Stimulated activated CD4-positive, alpha-beta T cell treated with anti-CD3 and anti-CD28 coated beads, Interleukin-1b, Interleukin-23, amount 100 ng/mL, for 1 hour (primary cell): ENCODE measurements at places on chromosomes 3 and 15.

DNA sequence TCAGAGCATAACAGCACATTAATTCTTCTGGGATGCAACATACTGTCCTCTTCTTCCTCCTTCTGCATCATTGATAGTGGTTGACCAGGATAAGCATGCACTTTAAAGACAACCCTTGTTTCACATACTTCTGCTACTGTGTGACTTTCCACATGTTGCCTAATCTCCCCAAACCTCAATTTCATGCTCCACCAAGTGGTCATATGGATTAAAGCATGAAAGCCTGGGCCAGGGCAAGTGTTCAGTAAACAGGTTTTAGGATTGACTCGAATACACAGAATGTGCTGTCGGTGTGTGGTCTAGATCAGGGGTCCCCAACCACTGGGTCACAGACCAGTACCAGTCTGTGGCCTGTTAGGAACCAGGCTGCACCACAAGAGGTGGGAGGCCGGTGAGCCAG lies 22.5 kb upstream of the BFSP2 start:
- no peak for DNase-seq

DNA sequence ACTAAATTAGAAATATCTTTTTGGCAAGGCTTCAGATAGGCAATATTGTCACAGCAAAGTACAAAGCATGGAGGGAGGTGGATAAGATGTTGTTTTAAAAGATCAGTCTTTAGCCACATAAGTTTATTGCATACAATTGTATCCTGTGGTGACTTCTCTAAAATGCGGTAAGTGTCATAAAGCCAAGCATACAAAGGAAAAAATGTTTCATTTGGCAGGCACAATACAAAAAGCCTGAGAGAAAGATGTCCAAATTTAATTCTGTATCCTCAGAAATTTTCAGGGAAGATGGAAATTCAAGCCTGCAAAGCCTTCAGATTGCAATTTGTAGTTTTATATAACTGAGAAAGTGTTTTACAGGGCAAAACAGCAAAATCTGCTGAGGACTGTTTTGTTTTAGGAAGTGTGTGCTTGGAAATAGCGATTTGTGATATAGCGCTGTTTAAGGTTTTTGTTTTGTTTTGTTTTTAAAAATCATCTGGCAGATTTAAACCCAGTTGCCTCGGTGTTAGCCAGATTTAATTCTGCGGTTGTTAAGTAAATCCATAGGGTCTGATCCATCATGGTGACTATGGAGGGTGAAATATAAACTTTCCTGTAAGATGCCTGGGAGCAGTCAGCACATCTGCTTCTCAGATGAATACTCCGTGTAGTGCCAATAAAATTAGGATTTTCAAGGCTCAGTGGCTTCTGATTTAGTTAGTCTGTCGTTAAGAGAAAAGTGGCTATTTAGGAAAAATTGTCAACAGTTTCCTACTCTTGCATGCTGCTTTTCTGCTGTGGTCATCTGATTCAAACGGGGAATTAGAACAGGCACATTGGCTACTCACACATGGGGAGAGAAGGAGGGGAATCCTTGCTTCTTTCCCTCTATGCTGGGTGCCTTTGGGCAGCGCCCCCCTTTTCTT lies 8.0 kb downstream of the KAT2B start:
- no peak for DNase-seq

- DNase-seq = no peak
Measured at GRCh38 chr3:46021516-46021915, 5.8 kb downstream of the XCR1 start.

GRCh38 chr15:82858932-82859331 lies 49.5 kb downstream of the WHAMM start:
- DNase-seq = no peak

GRCh38 chr3:195596765-195597171 lies 13.0 kb upstream of the APOD start:
- DNase-seq = no peak

DNA sequence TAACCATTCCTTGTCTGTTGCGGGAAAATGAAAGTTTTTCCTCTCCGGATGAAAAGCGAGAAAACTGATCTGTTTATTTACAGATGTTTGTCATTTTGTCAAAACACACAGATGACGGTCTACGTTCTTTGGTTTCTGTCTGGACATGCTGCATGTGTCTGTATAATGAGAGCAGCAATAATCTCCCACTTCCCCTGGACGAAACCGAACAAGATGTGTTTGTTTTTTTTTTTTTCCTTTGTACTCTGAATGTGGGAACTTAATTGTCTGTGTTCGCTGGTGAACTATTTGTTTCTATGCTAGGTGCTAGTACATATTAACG lies 33.6 kb downstream of the PTPRG start:
- DNase-seq = no peak

DNA sequence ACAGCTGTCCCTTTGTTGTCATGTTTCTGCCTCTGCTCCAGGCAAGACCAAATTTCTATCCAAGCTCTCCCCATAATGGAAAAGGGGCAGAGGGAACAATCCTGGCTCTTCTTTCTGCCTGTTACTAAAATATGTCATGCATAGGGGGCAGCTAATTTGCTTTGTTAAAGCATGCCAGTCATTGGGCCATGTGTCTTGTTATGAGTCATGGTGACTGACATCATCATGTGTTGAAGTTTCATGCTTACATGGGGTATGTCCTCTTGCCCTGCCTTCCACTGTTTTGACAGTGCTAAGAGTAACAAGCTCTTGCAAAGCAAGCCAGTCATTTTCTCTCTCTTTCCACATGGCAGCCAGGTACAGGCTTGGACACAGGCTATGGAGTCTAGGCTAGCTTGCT lies 268.9 kb downstream of the GABRB3 start:
- DNase-seq = no peak

DNA sequence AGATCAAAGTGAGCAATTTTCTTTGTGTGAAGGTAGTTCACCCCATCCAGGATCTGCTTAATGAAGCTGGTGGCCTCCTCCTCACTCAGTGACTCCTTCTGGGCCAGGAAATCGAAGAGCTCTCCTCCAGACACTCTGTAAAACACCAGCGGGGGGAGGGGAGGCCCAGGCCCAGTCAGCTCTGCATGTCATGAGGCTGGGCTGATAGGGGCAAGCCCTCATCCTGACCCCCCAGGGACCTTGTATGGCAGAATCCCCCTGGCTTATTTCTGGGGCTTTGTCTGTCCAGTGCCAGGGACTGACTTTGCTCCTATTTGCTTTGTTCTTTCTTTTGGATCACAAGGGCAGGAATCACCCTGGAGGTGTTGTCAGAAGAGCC lies 74.9 kb downstream of the DAPK2 start:
- peak; percentile 17 for DNase-seq

DNA sequence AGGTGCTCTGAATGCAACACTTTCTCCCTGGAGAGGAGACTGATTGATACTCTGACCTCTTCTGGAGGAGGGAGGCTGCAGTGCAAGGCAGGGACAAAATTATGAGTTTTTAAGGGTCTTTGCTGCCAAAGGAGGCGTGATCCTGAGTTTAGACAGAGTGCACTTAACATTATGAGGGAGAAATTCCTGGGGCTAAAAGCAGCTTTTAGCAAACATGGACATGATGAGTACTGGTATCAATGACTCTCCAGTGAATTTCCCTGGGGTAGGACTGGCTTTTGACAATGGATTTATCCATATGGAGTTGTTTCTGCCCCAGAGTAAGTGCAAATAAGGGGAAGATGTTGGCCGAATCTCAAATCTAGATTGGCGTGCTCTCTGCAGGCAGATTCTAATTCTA lies 133.1 kb downstream of the THSD4 start:
- DNase-seq = no peak

DNA sequence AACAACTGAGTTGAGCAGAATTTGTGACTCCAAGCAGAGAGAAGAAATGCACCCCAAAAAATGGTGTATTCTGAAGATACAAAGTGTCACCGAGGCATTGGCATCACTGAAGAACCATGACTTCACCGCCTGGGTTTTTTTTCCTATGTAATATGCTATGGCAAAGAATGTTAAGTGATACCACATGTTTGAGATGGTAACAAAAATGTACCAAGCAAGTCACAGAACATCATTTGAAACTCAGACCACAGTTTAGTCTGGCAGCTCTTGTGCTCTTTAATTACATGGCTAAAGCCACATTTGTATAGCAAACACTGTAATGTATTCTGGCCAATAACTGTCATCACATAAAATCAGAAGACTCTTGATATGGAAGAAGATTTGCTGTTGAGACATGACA lies 323.5 kb downstream of the ULK4 start:
- DNase-seq = no peak

DNA sequence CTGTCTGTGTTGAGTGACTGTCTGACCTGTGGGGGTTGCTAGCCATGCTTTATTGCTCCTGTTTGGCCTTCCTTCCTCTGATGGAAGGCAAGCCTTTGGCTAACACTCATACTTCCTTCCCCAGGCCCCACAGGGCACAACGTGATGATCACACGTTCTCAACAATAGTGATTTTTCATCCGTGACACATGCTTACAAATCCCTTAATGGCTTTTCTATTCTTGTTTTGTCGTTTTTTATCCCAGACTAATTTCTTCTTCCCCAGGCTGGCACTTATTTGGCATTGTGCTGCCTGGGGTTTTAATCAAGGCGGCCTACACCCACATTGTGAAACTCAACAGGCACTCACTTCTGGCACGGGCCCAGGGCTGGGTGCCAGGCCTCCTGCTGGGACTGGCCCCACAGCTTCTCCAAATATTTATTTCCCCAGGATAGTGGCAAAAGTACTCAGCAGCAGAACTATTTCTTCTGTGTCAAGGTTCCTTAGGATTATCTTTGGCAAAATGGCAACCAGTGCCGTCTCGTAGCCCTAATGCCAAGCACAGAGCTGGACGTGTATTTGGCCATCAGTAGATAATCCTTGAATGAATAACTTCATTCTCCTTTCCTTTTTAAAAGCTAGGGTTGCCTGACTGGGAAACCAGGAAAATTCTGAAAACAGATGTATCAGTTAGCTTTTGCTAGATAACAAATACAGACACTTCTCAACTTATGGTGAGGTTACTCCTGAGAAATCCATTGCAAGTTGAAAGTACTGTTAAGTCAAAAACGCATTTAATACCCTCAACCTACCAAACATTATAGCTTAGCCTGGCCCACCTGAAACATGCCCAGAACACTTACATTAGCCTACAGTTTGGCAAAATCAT lies 30.6 kb downstream of the CMTM7 start:
- DNase-seq = no peak

- DNase-seq = no peak
Measured at GRCh38 chr15:89007989-89008388, 80.3 kb upstream of the ABHD2 start.

DNA sequence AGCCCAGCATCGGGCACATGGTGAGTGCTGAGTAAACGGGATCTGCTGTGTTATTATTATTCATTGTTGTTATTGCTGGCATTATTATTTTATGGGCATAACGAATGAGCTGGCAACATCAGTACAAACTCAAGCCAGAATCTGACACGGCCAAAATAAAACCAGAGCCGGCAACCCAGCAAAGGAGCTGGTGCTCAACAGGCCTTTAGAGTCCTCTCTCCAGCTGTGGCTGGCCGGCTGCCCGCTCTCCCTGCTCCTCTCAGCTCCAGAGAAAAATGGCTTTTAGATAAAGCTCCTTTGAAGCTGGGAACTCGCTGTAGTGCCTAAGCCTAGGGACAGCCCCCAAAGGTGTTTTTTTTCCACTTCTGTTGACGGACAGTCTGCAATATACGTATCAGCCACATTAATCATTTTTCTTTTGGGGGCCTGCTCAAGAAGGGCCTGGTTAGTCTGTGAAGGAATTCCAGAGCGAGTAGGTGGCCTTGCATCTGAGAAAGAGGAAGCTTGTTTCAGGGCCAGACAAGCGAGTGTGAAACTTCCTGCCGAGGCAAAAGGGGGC lies 193.9 kb upstream of the UBE2E1 start:
- DNase-seq = no peak

GRCh38 chr3:12964711-12965612 lies 108.3 kb downstream of the IQSEC1 start:
- DNase-seq = no peak

DNA sequence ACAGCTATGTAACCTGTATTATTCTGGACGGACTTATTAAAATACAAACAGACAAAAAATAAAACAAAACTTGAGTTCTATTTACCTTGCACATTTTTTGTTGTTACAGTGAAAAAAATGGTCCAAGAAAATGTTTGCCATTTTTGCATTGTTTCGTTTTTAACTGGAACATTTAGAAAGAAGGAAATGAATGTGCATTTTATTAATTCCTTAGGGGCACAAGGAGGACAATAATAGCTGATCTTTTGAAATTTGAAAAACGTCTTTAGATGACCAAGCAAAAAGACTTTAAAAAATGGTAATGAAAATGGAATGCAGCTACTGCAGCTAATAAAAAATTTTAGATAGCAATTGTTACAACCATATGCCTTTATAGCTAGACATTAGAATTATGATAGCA lies 17.1 kb downstream of the LMOD3 start:
- DNase-seq = no peak

DNA sequence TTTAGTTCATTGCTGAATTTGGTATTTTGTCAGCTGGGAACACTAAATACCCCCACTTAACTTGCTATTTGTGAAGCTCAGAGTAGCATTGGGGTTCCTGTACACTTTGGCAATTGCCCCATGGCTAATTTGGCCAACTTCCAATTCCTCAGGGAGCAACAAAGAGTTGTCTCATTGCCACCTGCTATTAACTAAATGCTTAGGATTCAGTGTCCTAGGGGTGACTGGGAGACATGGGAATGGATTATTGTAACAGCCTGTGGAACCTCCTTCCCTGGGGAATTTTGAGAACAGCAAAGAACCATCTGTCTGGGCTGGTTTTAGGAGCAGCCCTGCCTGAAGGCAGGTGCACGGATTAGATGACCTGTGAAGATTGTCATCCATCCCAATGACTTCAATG lies 437.4 kb upstream of the TPRG1 start:
- no peak for DNase-seq

- no peak for DNase-seq
Measured at GRCh38 chr3:73540969-73541740, 83.6 kb downstream of the PDZRN3 start.
